CD4-positive, alpha-beta T cell treated with Interleukin-2 at 100 ng/mL for 4 hours (primary cell): ENCODE measurements at places on chromosomes 1 and 21.

DNA sequence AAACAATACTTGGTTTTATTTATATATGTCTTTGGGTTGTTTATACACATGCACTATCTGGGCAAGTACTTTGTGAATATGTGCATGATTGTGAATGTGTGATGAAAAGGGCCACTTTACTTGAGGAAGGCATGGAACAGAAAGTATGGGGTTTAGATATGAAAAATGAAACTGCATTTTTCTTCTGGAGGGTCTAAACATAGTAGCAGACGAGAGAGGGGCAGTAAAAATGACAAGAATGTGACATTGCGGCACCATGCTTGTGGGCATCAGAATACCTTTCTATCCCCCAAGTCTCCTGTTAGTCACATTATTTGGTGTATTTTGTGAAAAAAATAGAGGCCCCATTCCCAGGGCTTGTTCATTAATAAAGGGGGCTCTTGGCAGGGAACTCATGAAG is 15.4 kb upstream of the MPZL1 start:
- no peak for DNase-seq

- no peak for DNase-seq
Measured at GRCh38 chr1:241485554-241485992, 34.0 kb downstream of the FH start.

DNA sequence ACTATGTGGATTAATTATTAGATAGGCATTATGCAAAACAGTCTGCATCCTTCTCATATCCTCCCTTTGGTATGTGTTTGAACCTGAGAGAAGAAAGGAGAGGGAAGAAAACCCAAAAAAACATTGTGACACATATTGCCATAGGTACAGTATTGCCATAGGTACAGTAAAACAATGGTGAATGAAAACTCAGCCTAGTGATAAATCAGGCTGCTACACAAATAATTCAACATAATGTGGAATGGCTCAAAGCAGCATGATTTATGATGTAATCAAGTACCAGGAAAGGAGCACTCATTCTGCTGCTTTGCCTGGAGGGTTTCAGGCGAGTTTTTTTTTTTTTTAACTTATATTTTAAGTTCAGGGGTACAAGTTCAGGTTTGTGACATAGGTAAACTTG is 213.9 kb upstream of the LYPLAL1 start:
- no peak for DNase-seq

- DNase-seq: no peak
Measured at GRCh38 chr1:228798548-228798947, 63.3 kb downstream of the RHOU start.

- no peak for DNase-seq
Measured at GRCh38 chr1:171500803-171501202, 15.5 kb downstream of the PRRC2C start.

- no peak for DNase-seq
Measured at GRCh38 chr1:153962088-153963029, 978 bp downstream of the SLC39A1 start.

- no peak for DNase-seq
Measured at GRCh38 chr1:169886931-169887330, 6.8 kb downstream of the SCYL3 start.

DNA sequence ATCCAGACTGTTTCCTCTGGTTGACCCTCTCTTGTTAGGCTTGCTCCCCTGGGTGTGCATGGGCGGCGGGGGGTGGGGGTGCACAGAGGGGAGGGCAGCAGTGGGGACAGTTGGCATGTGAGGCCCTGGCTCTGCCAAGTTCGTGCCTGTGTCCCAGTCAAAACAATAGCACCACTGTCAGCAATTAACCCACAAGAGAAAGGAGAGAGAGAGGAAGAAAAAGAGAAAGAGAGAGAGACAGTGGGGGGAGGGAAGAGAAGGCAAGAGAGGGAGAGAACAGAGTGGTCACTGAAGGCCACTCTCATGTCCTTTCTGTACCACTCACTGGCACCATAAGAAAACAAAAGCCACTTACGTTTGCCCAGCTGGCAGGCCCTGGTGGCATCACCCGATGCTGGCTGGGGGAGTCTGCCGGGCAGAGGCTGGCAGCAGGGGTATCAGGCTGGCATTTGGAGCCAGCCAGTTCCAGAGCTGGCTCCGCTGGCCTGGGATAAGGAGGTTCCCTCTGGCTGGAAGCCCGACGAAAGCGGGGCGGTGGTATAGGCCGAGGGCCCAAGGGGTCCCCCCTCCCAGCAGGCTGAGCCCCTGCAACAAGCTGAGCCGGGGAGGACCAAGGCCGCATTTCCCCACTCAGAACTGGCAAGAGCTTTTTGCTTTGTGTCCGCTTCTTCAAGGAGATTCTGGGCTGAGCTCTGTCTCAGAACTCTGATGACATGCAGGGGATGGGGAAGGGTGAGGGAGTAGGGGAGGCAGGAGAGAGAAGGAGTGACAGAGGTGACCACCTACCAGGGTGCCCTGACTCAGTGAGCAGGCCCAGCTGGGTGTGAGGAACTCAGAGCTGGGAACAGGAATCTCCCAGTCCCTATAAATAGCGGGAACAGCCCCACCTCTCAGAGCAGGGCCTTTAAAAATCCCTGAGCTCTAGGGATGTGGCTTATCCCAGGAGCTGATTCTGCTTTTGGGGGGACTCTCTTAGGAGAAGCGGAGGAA is 27.9 kb downstream of the PIK3C2B start:
- no peak for DNase-seq

GRCh38 chr1:86975993-86976550 is 61.6 kb downstream of the HS2ST1 start:
- DNase-seq: no peak

- no peak for DNase-seq
Measured at GRCh38 chr1:150225546-150225945, 10.4 kb downstream of the ANP32E start.

DNA sequence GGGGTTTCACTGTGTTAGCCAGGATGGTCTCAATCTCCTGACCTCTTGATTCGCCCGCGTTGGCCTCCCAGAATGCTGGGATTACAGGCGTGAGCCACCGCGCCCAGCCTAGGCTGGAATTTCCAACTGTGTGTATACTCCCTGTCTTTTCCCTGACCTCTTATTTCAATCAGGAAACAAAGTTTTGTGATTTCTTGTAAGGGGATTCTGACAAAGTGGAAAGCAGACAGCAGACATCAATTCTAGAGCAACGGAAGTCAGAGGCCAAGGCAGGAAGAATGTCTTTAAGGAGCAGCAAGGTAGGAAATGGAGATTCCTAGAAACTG is 36.0 kb upstream of the SLC44A3 start:
- DNase-seq: no peak

- DNase-seq: no peak
Measured at GRCh38 chr1:19452221-19452663, 33.1 kb downstream of the CAPZB start.

DNA sequence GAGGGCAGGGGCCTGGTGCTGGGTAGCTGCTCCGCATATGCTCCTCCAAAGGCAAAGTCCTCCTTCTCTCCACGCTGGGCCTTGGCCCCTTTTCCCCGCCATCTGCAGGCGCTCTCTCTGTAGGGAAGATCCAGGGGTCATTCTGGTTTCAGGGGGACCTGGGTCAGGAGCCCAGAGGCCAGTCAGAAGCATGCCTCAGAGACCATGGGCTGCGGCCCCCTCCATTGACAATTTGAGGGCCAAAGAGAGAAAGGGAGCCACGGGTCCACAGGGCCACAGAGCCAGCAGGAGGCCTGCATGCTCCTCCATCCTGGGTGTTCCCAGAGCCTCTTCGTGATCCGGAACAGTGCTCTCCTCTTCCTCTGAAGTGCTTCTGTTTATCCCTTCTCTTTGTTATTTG is 2.1 kb upstream of the CLDN19 start:
- no peak for DNase-seq

GRCh38 chr1:29712284-29712651 is 475.9 kb downstream of the PTPRU start:
- no peak for DNase-seq

DNA sequence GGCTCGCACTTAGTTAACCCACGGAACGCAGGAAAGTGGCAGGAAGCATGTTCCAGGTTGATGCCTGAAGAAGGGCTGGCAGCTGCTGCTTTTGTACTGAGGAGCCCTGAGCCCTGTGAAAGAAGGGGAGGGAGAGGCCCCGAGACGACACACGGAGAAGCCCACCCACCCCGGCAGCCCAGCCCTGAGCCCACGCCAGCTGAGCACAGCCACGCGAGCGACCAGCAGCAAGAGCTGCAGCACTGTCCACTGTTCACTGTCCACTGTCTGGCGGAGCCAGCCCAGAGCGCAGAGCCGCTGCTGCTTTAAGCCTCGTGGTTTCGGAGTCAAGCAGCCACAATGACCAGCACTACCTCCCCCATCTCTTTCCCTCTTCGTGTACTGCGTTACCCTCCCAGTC is 5.3 kb downstream of the LRRC47 start:
- DNase-seq: no peak

DNA sequence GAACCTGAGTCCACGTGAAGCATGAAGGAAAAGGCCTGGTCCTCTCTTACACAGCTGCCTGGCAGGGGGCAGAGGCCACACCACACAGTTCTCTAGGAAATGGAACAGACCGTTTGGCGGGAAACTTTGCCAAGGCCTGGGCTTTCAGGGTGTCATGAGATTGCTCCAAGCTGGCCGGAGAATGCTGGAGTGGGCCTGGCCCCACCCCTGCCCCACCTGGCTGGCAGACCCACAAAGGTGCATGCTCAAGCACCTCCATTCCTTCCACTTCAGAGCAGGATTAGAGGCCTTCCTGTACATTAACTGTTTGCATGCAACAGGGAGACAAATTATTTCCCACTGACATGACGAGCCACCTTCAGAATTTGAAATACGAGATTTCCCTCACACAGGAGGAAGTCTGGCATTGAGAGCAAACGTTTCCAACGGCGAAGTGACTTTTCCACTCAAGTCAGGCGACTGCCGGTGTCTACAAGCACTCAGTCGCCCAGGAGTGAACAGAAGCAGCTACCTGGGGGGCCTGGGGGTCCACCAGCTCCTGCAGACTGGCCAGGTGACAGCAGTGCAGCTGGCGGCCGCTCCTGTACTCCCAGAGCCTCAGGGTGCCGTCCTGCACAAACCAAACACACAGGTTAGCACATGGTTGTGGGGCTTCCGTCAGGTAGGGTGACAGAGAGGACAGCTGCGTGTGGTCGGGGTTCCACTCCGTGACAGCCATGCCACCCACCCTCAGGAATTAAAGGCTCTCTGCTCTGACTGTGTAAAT is 24.0 kb downstream of the WDR4 start:
- DNase-seq: no peak

GRCh38 chr1:10693497-10694273 is 102.8 kb downstream of the CASZ1 start:
- peak; percentile 58 for DNase-seq

- DNase-seq: no peak
Measured at GRCh38 chr1:20729990-20730689, 2.4 kb downstream of the SH2D5 start.

GRCh38 chr1:181134543-181135436 is 46.3 kb downstream of the IER5 start:
- DNase-seq: peak; percentile 29

DNA sequence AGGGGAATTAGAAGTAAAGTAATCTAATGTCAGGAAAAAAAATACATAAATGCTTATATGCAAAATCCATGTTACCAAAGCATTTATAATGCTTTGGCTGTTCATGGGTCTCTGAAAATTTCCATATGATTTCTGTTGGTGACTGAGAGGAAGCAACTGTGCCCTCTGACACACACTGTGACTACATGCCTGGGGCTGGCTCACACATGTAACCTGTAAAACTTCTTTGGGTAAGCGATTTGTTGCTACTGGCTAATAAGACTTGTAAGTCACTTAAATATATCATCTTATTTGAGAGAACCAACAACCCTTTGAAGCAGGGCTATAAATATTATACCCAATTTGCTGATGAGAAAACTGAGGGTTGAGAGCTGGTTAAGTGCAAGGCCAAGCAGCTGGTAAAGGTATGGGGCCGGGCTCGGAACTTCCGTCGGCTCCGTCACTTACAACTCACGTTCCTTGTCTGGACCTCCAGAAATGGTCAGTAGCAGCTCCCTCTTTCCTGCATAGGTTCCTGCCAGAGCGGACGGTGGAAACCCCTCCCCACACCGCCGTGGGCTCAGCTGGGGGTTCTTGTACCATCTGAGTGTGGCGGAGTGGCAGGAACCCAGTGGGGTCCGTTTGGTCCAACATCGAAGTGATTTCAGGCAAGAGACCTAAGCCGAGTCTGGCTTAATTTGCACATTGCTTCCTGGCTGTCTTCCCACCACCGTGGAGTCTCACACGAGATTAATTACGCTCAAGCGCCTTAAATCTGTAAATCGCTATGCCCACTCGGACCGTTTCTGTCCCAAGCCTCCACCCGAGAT is 714 bp downstream of the DFFA start:
- no peak for DNase-seq

DNA sequence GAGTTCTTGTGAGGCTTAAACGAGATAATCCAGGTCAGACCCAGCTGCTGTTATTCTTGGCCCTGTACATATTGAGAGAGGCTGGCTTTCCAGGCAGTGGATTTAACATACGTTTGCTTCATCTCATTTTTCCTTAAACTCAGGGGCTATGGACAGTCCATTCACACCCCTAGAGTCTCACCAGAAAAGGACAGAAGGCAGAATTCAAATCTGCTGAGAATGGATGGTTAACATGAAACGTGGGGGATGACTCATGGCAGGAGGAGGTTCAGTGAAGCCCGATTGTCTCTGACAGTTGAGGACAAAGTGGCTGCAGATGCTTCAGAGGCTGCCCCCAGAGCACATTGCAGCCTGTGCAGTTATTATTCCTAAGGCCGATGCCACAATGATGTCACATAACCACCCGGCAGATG is 39.5 kb downstream of the TGFB2 start:
- no peak for DNase-seq

DNA sequence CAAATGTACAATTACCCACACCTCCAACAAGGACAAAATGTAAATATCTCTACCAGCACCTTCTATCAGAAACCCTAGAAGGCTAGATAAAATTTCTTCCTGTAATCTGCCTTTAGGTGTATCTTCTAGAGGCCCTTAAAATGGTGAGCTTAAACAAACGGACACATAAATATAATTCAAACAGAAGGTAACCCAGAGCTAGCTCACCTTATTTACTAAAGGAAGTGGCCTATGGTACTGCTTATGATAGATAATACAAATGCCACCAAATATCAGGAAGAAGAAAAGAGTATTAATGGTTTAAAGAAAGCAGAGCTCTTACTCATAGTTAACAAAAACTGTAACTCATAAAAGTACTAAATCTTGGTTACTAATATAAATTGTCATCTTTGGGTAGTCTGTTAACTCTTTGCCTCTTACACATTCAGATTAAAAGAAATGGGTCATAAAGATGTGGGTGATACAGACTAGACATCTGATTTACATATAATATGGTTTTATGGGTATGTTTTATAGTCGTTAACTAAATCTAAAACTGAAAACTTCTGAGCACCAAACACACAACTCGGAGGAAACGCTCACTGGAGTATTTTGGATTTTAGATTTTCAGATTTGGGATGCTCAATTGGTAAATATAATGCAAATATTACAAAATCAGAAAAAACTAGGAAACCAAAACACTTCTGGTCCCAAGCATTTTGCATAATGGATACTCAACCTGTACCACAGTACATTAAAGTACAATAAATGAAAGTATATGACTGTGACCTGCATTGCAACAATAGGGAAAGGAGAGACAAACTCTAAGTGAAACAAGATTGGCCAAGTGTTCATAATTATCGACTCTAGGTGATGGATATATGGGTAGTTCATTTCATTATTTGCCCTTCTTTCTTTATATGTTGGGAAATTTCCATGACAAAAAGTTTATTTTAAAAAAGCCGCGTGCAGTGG is 23.2 kb downstream of the TRIT1 start:
- no peak for DNase-seq

- DNase-seq: no peak
Measured at GRCh38 chr1:178684111-178684510, 40.9 kb upstream of the RALGPS2 start.
